ENCODE measurements at places on chromosomes 12 and 14.

DNA sequence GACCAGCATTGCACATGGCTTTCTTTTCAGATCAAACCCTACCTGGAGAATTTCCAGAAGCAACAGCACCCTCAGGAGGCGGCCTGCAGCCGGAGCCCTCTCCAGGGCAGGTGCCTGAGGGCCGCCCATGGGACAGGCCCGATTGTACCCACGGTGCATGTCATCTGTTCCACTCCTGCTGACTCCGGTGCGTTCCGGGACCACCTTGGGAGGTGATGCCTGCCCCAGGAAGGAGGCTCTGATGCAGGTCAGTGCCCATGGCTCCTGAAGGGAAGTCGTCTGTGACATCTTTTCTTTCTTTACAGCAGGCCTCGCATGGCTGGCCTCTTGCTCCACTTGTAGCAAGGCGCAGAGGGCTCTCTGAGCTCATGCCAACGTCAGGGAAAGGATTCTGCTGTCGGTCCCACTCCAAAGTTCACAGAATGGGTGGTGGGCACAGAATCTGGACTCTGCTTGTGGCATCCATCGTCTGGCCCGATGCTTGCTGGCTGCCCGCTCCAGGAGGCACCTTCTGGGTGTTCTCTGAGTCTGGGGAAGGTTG lies 160.7 kb upstream of the RTL1 start:
- DNase-seq, result no peak

DNA sequence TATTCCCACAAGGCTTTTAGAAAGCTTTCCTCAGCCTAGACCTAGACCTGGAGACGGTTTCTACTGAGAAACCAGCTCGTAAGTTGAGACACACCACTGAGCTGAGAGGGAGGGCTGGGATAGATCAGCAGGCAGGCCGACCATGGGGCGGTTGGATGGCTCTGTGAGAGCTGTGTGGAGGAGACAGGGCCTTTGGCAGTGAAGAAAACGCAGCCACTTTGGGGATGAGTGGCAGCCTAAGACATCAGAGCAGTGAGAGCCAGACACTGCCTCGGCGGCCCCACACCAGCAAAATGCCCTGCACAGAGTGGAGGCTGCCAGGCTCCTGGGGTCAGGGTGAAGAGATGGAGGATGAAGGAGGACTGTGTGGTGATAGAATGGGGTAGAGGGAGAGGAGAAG lies 46.0 kb downstream of the CACNA2D4 start:
- no peak for DNase-seq

- DNase-seq, result no peak
These were observed 124.2 kb downstream of the GLT1D1 start for GRCh38 chr12:128977441-128977840.

DNA sequence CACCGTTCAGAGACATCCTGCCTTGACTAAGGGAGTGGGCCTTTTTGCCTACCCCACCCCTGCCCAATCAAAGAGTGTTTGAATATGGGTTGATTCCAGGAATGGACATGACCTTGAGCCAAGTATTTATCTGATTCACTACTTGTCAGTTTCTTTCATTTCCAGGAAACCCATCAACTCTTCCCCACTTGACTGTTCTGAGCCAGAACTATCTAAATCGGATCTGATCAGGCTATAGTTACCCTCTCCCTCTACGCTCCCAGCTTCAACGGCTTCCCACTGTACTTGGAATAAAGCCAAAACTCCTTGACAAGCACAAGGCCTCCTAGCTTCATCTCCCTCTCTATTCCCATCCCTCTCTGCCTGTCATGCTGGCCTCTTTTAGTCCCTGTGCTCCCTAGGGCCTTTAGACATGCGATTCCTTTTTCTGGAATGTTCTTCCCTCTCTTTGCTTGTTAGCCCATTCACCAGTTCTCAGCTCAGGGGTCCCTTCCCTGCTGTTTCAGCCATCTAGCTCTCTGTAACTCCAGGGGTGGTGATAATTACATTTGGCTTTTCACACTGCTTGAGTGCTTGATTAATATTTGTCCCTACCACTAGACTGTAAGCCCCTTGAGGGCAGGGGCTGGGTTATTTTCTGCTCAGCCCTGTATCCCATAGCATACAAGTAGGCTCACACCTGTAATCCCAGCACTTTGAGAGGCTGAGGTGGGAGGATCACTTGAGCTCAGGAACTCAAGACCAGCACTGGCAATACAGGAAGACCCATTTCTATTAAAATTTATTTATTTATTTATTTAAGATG lies 5.5 kb upstream of the ITPK1 start:
- no peak for DNase-seq

GRCh38 chr12:5798242-5799015 lies 146.6 kb downstream of the ANO2 start:
- no peak for DNase-seq

GRCh38 chr14:103910262-103910935 lies 17.9 kb upstream of the TDRD9 start:
- DNase-seq, result peak; percentile 57

DNA sequence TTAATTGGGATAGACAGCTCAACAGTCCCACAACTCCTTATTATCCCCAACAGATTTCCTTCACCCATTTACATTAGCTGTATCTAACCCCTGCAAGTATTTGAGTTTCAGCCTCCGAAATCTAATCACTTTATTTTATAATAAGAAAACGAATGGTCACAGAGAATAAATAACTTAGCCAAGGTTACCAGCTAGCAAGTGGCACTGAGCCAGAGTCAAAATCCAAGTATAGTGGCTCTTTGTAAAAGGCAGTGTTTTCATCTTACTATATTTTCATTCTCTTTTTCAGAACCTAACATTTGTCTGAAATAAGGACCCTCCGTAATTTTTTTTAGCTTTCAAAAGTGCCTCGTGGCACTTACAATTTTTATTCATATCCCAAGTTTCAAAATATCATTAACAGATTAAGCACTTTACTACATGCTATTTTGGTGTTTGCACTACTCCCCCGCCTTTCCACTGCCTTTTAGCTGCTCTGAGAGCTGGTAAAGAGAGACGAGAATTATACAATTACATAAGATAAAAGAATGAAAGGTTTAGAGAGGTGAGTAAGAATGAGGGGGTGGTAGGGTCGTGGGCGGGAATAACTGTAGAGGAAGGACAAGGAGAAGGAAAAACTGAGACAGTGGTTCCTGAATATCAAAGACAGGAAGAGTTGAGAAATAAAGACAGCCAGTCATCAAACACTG lies 3.7 kb upstream of the USP15 start:
- peak; percentile 28 for DNase-seq

DNA sequence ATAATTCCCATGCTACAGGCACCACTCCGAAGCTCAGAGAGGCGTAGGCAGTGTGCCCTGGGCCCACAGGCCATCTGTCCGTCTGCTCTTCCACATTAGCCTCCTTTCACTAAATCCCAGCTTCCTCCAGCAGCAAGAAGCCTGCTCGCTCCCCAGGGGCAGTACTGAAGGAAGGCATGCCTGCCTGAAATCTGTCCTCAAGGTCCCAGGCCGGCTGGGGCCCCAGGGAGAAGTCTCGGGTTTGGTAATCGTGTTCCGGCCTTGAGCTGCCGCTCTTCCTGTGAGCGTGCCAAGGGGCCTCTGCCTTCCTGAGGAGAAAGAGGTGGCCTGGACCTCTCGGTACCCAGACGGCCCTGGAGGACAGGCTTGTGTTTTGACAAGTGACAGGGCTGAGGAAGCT lies 15.2 kb upstream of the DLK1 start:
- no peak for DNase-seq

GRCh38 chr14:67187826-67188225 lies 1.4 kb upstream of the GARIN2 start:
- no peak for DNase-seq

DNA sequence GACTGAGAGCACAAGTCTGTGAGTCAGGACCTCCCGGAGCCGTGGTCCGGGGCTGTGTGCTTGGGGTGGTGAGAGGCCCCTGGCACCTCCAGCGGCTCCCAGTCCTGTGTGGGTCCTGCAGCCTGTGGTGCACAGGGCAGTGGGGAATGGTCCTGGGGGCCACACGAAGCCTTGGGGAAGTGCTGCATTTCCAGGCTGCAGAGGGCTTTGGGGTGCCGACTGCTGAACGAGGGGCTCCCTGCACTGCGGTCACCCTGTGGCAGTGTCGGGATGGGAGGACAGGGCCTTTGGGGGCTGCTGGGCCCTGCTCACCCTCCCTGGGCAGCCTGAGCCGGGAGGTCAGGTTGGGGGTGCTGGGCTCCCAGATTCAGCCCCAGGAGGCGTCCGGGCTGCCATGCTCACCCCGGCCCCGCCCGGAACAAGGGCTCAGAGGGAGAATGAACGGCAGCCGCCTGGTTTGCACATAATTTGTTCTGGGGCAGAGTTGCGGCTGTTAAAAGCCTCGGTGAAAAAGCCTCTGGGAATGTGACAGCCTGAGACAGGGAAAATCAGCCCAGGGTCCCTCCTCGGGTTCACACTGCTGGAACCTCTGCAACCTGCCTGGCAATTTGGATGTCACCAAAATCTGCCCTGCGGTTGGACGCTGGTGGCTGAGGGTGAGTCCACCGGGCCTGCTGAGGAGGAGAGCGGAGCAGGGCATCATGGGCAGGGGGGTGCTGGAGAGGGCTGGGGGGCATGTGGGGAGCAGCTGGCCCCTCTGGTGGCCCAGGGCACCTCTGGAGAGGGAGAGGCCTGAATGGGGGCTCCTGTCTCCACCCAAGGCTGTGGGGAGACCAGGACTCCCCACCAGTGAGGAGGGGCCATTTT lies 109.2 kb downstream of the KIF26A start:
- no peak for DNase-seq

DNA sequence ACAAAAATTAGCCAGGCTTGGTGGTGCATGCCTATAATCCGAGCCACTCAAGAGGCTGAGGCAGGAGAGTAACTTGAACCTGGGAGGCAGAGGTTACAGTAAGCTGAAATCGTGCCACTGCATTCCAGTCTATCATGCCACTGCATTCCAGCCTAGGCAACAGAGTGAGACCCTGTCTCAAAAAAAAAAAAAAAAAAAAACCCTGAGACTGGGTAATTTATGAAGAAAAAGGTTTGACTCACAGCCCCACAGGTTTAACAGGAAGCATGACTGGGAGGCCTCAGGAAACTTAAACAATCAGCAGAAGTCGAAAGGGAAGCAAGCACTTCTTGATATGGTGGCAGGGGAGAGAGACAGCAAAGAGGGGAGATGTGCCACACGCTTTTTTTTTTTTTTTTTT lies 123.2 kb downstream of the GXYLT1 start:
- DNase-seq, result no peak

GRCh38 chr12:27845187-27845586 lies 65.2 kb upstream of the MANSC4 start:
- DNase-seq, result no peak

DNA sequence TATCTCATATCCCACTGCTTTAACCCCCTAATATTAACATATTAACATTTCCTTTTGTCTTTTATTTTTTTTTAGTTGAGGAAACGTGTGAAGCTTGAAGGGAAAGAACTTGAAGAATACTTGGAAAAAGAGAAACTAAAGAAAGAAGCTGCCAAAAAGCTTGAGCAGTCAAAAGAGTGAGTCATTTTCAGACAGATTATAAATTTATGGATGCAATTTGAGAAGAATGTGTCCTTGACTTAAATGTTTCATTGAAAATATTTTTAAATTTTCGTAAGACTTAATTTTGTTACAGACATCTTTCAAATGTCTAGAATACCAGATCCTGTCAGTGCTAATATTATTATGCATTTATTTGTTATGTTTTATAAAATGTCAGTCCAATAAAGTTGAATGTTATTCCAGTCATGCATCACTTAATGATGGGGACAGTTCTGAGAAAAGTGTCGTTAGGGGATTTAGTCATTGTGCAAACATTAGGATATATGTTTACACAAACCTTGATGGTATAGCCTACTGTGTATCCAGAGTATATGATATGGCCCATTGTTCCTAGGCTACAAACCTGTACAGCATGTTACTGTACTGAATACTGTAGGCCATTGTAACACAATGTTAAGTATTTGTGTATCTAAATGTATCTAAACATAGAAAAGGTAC lies 32.6 kb downstream of the CPSF2 start:
- no peak for DNase-seq

DNA sequence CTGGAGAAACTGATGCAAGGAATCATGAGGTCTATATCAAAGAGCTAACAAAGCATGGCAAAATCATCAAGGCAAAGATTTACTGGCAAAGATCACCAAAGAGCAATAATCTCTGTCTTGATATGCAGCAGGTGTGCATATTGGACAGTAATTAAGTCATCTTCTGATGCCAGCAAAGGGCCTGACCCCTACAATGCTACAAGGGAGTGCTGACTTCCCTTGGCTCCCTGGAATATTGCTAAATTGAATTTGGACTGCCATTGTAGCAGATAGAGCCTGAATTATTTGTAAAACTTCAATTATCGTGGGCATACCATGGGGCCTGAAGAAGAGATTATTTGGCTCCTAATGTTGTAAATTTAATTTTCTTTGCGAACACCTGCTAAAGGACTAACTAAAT lies 307.9 kb upstream of the SYT1 start:
- DNase-seq, result no peak

DNA sequence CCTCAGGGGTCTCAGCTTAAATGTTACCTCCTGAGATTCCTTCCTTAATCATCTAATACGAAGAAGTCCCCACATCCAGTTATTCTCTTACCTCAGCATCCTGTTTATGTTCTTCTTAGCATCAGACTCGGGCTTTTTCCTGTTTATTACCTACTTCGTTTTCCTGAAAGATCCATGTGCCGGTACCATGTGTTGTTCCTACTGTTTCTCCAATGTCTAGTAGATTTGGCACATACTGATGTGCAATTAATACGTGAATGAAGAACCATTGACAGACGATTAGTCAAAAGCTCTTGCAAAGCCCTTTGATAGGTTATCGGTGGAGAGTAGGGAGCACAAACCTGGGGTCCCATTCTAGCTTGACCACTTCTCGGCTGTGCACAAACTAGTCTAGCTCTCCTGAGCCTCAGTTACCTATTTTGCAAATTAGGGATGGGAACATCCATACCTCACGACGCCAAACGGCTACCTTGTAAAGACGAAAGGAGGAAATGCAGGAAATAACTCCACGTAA lies 735 bp upstream of the MAPKAPK5 start:
- DNase-seq, result no peak

- no peak for DNase-seq
These were observed 67.7 kb downstream of the BCL2L14 start for GRCh38 chr12:12138203-12139154.

- DNase-seq, result no peak
These were observed 90.8 kb downstream of the NPAS3 start for GRCh38 chr14:33029511-33029910.

DNA sequence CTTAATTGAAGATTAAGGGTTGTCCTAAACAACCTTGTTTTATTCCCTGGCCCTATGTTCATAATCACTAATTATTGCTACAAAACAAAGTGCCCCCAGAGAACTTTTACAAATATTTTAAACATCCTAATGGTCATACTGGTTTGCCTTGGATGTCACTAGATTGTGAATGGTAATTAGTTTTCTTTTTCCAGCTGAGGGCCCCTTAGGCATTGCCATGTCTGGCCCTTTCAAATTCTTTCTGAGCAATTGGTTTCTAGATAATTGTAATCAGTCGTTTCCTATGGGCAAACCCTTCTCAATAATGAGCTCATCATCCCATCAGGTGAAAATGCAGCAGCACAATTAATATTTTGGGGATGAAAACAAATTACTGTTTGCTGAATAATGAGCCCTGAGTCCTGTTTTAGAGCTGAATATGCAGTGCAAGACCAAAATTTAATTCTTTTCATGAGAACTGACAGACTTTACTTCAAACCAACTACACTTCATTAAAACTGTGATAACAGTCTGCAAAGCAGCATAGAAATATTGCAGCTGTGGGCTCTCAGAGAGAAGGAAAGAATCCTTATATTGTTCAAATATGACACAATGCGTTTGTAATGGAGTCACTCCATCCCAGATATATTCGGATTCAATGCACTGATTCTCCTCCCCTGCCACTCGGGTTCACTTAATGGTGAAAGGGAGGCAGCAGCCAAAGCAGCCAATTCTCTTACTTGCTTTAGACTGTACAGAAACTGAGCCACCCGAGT lies 67.7 kb upstream of the ARHGAP5 start:
- no peak for DNase-seq

GRCh38 chr12:67280572-67280971 lies 11.4 kb downstream of the CAND1 start:
- DNase-seq, result no peak

Data from activated gamma-delta T cell treated with anti-CD3 and anti-CD28 coated beads, Interleukin-2, amount 50 U/mL, for 16 hours (primary cell).